ENCODE measurements at places on chromosomes 16 and 17.

- no peak for DNase-seq
Measured at GRCh38 chr17:2180768-2181167, 122.8 kb downstream of the SMG6 start.

GRCh38 chr16:80703131-80704071 is 101.0 kb downstream of the CDYL2 start:
- DNase-seq = no peak

DNA sequence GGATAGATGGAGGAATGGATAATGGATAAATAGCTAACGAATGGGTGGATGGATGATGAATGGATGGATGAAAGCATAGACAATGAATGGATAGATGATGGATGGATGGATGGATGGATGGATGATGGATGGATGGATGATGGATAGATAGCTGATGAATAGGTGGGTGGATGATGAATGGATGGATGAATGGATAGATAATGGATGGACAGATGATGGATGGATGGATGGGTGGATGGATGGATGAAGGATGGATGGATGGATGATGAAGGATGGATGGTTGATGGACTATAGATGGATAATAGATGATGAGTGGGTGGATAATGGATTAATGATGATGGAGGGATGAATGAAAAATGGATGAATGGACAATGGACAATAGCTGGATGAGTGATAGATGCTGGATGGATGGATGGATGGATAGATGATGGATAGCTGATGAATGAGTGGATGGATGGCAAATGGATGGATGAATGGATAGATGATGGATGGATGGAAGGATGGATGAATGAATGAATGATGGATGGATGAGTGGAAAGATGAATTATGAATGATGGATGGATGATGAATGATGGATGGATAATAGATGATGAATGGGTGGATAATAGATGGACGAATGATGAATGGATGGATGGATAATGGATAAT is 239.8 kb downstream of the KATNIP start:
- DNase-seq = no peak

- no peak for DNase-seq
Measured at GRCh38 chr17:14101976-14102375, 32.7 kb downstream of the COX10 start.

DNA sequence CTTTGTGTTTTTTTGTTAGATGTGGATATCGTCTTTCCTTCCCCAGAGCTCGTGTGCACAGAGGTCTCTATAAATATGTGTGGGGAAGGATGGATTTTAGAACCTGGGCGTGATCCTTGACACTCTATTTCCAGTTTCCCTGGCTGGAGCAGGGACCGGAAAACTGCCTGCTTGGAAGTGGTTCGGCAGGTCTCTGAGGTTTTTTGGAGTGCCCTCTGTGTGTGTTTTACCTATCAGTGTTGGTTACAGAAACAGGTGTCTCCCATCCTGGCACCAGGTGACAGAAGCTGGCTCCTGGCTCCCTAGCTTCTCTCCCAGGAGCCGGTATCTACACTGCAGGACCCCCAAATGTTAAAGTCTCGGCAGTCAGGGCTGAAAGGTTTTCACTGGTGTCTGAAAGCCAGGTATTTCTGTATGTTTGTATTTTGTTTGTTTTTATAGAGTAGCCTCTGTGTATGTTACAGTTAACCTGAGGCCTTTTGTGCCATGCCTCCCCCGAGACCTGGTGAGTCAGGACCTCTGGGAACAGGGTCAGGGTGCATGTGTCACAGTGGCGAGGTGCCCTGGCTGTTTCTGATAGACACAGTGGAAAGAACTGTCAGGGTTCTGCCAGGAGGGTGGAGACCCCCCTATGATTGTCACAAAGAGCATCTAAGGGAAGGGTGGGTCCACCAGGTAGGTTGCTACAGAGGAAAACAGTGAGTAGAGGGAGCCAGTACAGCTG is 31.3 kb downstream of the ZC3H18 start:
- DNase-seq = no peak

GRCh38 chr17:31524926-31525800 is 133.7 kb downstream of the RAB11FIP4 start:
- peak; percentile 17 for DNase-seq

- peak; percentile 12 for DNase-seq
Measured at GRCh38 chr17:47324224-47325020, 667 bp downstream of the EFCAB13 start.

DNA sequence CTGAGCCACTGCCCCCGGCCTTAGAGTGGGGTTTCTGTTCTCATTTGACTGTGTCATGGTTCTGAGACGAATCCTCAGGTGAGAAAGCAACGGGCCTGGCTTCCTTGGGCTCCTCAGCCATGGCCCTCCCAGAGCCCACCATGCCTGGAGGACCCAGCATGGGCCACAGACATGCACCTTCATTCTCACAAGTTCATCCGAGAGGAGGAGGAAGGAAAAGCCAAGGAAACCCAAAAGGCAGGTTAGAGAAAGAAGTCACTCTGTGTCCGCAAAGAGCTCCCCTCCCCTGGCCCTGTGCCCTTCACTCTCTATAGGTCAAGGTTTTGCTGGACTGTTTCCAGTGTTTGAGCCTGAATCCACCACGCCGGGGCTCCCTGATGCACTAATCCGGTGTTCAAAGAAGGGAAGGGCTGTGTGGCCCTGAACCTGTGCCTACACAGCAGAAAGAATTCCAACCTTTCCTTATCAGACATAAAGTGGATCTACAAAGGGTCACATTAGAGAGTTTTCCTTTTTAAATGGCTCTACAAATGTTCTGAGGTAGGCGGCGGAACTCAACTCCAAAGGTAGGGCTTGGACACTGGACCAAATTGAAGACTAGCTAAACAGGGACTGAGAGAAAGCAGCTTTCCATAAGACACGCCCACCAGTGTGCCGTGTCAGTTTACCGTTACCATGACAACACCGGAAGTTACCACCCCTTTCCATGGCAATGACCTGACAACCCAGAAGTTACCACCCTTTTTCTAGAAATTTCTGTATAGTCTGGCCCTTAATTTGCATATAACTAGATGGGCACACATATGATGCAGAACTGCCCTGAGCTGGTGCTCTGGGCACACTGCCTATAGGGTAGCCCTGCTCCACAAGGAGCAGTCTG is 15.9 kb upstream of the PECAM1 start:
- DNase-seq = peak; percentile 4

DNA sequence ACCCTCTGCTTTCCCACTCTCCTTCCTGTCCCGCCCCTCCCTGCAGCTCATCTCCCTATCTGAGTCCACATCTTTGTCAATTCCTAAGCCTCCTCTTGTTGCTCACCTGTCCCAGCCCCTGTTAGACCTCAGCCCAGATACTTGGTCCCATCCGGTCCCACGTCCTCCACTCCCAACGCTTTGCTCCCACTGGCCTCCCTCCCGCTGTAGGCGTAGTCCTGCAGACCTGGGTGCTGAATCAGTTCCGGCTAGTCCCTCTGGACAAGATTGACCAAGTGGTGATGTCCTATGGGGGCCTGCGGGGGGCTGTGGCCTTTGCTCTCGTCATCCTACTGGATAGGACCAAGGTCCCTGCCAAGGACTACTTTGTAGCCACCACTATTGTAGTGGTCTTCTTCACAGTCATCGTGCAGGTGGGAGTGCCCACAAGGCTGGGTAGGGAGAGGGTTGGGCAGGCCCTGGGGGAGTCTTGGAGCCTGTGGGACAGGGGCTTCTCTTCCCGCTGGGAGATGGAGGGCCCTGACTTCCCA is 8.0 kb downstream of the SLC9A5 start:
- DNase-seq = no peak

- DNase-seq = no peak
Measured at GRCh38 chr16:56206951-56207350, 15.7 kb downstream of the GNAO1 start.

GRCh38 chr16:17229766-17230165 is 241.0 kb downstream of the XYLT1 start:
- no peak for DNase-seq

GRCh38 chr17:76887802-76888201 is 19.6 kb downstream of the MGAT5B start:
- DNase-seq = no peak
